ENCODE measurements at places on chromosomes 5 and 9. TPM values are rescaled to one million over a fixed set of nuclear protein-coding genes. Genes with fewer than 3 reads are reported as not detected.

DNA sequence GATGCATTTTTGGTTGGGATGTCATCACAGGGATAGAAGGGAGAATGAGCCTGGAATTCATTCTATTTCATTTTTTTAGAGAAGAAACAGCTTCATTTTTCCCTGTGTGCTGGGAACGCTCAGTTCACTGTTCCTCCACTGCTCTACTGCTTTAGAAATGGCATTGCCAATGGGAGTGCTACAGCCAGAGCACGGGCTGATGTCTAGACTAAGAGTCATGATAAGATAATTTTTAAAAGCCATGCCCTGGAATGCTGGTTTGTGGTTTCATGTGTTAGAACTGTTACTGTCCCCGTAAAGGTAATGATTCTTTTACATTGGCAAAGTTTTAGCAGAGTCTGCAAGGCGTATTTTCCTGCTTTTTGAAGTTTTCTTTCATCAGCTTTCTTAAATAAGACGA, 119.6 kb downstream of the SEMA6A start:
- no peak for DNase-seq

DNA sequence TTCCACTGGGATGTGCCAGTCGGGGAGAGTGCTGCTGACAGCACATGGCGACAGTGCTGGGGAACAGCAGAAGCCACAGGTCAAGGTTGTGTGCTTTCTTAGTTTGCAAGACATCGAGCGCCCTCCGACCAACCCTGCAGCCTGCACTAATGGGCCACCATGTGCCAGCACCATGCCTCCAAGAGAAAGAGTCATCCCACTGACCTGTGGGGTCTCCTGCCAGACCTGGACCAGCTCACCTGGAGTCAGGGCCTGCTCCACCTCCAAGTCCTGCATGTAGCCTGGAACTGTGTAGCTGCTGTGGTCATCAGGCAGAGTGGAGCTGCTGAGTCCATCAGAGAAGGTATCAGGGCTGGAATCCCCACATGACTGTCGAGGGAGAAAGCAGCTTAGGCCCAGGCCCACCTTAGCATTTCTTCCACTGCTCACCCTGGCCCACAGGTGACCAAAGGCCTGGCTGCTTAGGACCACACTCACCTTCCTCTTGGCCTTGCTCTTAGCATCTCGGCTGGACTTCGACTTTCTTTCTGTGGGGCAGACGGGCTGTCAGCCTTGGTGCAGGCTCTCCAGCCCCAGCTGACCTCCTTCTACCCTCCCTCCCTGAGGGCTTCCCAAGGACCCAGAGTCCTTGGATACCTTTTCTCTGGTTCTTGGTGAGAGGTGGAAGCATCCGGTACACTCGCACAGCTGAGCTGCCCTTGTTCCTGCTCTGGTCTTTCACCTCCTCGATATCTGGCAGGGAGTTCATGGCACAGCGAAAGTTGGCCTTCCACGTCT, 4.1 kb downstream of the IRF1 start:
- DNase-seq: no peak

- DNase-seq: no peak
Observed at GRCh38 chr5:135138116-135138850, 104.3 kb upstream of the PITX1 start.

- no peak for DNase-seq
Observed at GRCh38 chr5:147439254-147439653, 70.6 kb downstream of the DPYSL3 start.

GRCh38 chr5:19555436-19555835, 432.6 kb downstream of the CDH18 start:
- no peak for DNase-seq

DNA sequence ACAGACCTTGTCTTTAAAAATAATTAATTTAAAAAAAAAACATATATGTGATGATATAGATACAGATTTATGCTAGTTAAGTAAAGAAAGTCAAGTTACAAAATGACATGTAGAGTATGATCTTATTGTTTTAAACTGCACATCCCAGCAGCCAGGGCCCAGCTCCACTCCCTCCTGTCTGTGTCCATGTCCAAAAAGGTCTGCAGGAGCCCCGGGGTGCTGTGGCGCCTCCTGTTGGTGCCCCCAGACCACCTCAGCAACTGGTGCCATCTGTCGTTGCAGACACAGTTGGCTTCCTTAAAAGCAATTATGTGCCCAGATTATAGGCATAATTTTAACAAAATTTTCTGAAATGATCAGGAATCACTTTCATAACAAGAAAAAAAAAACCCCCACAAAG, 33.3 kb downstream of the IPPK start:
- no peak for DNase-seq

DNA sequence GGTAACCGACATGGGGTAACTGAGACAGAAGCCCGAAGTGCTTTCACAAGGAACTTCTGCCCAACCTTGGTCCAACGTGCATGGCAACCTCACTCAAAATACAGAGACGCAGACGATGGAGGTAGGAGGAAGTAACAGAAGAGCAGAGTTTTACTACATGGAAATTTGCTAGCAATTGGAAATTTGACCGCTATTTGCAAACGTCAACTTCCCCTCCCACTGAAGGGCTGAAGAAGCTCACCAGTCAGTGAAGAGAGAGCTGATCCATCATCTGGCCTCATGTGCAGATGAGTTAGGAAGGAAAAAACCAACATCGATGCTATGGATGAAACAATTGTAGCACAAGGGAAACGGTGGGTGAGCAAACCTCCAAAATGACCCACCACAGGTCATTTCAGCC, 196.7 kb downstream of the RGS3 start:
- DNase-seq: no peak

DNA sequence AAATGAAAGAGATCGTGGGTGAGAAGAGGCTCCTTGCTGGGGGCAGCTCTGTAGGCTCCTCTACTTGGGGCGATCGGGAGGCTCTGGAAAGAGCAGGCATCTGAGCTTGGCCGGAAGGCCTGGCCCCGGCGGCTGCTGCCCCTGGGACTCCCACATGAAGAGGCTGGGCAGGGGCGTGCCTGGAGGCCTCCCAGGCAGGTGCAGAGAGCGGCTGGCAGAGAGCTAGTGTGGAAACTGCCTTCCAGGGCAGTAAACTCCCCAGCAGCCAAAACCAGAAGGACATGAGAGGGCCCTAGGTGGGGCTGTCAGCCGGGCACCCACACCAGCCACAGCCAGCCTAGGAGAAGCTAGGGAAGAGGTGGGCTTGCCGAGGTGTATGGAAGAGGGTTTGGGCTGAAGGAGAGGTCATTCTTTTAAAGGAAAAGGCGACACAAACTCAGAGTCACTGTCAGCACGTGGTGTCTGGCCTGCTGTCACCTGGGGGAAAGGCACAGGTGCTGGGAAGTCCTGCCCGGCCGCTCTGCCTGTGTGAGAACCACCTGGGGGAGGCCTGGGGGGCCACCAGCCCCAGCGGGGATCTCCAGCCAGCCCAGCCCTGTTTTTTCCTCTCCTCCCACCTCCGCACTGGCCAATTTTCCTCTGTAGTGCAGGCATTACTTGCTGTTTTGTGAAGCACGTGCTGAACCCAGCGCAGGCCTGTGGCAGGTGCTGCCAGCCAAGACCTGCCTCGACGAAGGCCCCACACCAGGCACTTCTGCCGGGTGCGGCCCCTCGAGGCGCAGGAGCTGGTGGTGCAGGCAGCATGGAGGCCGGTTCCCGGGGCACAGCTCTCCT, 44.8 kb upstream of the EGFL7 start:
- DNase-seq: no peak

DNA sequence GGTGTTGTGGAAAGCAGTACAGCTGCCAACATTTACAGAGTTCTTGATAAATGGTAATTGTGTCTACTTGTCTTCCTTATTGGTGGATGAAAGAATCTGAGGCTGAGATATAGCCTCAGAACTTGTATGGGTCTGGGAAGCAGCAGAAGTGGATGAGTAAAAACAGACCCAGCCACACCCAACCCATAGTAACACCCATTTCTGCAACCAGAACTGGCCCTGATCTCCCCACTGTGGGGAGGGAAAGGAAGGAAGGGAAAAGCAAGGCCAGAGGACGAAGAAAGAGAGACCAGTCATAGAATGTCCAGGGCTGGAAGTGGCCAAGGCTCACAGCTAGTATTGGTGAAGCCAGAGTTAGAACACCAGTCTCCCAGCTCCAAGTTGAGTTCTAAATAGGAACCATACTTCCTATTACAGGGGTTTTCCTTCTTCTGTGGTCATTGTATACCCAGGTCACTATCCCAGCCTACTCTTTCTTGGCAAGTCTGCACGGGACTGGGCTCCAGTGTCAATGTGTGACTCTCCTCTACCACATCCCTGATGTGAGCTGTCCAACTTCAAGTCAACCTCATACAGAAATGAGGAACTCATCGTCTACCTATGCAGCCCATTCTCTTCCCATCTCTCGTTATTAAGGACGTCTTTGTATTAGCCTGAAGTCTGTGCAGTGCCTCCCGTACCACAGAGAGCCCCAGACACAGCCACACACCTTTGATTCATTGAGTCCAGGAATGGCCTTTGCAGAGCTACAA, 35.9 kb downstream of the ITK start:
- no peak for DNase-seq

- DNase-seq: no peak
Observed at GRCh38 chr5:6829150-6829784, 116.0 kb downstream of the TENT4A start.

GRCh38 chr5:76663573-76663972, 40.4 kb upstream of the F2RL2 start:
- no peak for DNase-seq

PDLIM7 gene
- total RNA-seq: 219 TPM

WWC1 gene
- total RNA-seq: 2.0 TPM

ARL14EPL gene
- total RNA-seq: not detected

PCDHGC4 gene
- 4.5 TPM for total RNA-seq

C1QTNF2 gene
- total RNA-seq: 0.25 TPM

ELP1 gene
- total RNA-seq: 58.2 TPM

CBY3 gene
- not detected for total RNA-seq
